Sigmoid colon (tissue), 7 donors: ENCODE measurements at places on chromosomes 7 and 10. TPM values are rescaled to one million over a fixed set of nuclear protein-coding genes. Genes with fewer than 3 reads are reported as not detected.

The CPA2 gene
- not detected for total RNA-seq

The GPR141 gene
- total RNA-seq = 1.2 TPM

GRCh38 chr7:153443032-153443701, 609.0 kb upstream of the DPP6 start:
- DNase-seq = no peak

GRCh38 chr7:2807460-2807844, 36.7 kb downstream of the GNA12 start:
- DNase-seq = no peak

- no peak for DNase-seq
Observed at GRCh38 chr10:17805921-17806577, 3.1 kb upstream of the MRC1 start.

DNA sequence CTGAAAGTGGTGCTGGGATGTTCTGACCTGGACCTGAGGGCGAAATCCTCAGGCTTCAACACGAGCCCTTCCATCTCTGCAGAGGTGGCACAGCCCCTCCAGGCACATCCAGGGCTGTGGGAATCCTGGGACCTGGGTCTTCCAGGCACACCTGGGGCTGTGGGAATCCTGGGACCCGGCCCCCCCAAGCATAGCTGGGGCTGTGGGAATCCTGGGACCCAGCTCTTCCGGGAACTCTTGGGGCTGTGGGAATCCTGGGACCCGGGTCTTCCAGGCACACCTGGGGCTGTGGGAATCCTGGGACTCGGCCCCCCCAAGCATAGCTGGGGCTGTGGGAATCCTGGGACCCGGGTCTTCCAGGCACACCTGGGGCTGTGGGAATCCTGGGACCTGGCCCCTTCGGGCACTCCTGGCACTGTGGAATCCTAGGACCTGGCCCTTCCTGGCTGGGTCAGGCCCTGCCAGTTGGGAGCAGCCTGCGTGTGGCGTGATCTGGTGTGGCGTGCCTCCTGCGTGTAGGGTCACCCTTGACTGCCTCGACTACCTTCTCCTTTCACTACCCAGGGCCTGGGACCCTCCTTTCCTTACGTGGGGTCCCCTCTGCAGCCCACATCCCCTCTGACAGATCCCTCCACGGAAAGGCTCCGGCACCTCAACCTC, 124.0 kb downstream of the WDR37 start:
- peak; percentile 48 for DNase-seq
